ENCODE measurements at places on chromosomes 6 and 20.

DNA sequence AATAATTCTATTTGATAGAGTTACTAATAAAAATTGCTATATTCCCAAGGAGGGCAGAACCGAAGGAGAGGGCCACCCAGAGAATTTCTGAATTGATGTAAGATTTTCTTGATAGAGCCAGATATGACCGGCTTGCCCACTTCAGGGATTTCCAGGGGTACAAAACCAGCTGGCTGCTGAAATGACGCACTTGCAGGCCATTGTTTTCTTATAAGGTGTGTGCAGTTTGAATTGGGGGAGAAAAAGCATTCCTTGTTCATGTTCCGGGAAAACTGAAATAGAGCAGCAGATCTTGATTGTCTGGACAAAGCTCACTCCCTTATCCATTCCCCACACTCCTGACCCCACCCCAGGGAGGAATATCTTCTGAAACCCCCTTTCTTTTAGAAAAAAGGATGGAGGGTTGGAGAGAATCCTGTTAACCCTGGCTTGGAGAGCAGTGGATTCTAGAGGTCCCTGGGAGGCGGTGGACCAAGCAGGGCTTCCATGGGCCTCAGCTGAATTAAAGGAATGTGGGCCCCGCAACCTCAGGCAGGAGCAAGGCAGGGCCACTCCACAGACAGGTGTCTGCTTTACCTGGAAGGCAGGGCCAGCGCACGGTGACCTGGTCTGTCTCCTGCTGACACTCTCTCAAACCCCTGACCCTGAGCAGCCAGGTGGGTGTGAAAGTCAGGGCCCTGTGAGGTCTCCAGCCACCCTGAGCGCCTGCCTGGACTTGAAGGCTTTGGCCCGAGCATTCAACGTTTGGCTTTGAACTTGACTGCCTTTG is 96.4 kb downstream of the TMEM170B start:
- no peak for DNase-seq

DNA sequence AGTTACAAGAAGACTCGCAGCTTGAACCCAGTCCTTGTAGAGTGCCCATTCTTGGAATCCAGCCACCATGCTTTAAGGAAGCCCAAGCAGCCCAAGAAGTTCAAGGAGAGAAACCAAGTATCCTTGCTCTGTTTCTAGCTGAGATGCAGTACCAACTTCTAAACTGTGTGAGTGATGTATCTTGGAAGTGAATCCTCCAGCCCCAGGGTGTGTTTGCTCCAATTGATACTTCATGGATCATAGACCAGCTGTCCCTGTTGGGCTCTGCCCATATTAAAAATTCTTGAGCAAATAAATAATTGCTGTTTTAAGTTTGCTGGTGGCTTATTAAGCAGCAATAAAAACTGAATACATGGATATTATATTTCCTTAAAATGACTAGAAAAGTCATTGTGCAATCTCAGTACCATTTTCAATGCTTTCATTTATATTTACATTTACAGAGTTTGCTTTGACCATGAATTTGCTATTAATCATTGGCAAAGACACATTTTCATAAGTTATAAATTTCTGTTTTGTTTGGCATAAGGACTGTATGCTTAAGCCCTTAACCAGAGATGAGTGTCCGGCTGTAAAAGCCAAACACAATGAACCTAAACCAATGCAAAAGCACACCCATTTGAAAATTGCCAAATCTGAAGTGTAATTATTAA is 9.2 kb downstream of the SPTLC3 start:
- DNase-seq, result no peak

DNA sequence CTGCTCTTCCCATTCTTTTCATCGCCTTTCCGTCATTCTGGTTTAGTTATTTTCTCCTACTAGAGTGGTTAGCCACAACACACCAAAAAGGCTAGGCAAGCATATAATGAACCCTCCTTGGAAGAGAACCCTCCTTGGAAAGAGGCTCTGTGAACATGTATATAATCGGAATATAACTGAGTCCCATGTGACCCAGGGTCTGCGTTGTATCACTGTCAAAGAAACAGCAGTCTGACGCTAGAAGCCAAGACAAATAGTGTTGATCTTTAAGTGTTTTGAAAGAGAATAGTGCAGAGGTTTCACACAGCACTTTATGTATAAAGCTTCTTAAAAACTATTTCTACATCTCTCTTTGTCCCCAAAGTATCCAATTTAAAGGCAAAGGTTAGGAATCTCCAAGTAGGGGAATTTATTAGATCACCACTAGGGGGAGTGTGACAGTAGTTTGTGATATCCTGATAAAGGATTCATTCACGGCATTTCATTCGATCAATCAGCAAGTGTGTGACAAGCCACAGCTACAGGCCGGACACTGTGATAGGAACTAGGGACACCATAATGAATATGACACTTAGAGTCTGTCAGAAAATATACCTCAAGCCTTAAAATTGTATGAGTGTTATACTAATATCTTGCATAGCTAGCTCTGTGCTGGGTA is 395.3 kb downstream of the CD109 start:
- no peak for DNase-seq

GRCh38 chr6:73073238-73073637 is 152.1 kb downstream of the KHDC1L start:
- DNase-seq, result peak; percentile 38

DNA sequence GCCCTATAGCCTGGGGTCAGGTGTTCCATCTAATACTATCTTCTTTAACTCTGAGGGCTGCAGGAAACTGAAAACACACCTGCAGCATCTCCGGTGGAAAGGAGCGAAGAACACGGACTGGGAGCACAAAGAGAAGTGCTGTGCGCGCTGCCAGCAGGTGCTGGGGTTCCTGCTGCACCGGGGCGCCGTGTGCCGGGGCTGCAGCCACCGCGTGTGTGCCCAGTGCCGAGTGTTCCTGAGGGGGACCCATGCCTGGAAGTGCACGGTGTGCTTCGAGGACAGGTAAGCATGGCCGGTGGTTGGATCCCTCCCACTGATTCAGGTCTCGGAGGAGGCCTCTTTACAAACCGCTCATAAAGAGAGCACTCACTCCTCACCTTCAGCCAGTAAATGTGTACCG is 15.5 kb downstream of the SYTL3 start:
- DNase-seq, result no peak

Data from Daoy (cell line).